Iris pigment epithelial cell (primary cell): ENCODE measurements at places on chromosomes 4 and X.
A peak's percentile ranks its signal among the peaks of the same experiment; 100 is the strongest.

DNA sequence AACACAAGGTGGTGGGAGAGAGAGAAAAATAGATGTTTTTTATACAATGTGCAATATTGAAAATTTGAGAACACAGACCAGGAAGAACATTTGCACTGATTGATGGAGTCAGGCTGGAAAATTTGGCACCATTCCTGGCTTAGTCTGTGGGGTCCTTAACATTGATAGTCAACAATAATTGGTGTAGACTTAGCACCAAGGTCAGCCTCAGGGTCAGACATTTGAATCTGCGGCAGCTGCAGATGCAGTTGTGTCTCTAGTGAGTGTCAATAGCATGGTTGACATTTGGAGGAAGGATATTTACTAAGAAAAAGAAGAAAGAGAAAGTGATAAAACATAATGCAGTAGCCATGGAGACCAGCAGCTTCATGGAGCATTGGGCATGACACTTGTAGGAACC lies 31.5 kb upstream of the GLRA3 start:
- no peak for DNase-seq

- no peak for DNase-seq
Observed at GRCh38 chr4:113285501-113285900, 236.0 kb downstream of the ANK2 start.

DNA sequence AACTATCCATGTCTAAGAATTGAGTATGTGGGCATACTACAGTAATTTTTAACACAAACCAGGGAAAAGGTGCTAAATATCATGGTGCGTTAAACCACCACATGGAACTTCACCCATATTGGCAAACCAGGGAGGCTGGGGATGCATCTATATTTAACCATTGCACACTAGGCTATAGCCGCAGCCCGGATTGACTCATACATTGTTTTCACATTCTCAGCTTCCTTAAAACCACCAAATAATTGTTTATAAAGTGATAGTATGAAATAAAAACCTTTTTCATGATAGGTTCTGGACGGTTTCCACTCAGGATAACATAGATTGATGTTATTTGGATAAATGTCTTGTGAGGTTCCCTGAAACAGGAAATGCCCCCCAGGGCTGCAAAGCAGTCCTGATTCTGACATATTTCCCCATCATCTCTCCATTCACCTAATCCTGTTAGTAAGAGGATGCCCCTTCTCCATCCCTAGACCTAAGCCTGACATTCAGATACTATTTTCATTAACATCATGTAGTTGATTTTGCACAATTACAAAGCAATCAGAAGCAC lies 7.9 kb downstream of the COL25A1 start:
- DNase-seq = peak; percentile 77

DNA sequence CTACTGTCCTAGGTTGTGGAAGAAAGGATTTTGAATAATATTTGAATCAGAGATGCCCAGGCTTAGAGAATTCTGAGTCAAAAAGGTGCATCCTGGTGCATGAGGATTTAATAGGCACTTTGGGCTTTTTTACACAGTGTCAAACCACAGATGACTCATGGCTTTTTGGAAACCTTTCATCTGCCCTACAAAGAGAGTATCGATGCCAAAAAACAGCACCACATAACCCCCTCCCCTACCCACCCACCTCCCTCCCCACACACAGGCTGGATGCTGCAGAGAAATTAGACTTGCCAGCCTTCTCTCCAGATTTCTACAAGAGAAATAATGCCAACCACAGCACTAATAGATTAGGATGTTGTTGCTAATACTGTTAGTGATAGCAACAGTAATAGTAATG lies 779.3 kb downstream of the NLGN4X start:
- no peak for DNase-seq

DNA sequence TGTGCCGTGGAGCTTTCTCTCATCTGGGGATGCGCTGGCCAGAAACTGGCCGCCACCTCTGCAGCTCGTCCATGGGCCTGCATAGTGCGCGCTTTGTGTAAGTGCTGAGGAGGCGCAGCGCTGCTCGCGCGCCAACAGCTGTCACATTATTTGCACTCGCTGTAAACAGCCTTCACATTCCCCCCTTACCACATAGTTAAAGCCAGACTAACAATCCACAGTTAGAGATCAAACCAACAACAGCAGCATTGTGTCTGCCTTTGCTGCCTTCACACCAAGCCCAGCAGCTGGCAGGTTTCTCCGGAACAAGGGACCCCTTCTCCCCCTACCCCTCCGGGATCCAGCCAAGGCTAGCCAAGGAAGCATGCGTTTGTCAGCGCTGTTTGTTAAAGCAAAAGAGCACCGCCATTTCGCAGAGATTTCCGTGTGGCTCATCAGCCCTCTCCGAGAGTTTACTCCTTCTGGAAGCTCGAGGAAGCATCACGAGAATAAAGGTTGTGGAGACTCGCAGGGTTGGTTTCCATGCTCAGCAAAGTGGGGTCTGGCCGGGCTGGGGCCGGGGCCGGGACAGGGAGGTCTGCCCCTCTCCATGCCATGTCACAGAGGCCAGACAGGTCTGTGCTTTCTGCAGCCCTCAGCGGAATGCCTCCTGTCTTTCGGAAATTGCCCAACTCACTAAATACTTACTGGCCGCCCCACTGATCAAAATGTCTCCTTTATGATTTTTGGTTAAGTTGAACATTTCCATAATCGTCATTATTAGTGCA lies 11.0 kb downstream of the BCOR start:
- DNase-seq = no peak

DNA sequence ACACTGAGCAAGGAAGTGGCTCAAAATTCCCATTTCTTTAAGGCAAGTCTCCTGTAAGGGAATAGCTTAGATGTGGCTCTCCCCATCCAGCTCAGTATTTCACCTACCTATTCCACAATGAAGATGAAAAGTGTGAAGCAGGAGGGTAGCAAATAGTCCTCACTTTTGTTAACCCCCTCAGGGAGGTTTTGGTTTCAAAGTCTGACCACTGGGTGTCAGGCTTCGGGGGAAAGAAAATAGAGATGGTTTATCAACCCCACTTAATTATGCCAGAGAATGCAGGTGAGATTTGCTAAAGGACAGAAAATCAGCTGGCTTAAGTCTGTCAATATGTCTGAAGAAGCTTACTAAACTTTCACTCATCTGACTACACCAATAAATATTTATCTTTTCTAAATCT lies 69.5 kb downstream of the DHX15 start:
- DNase-seq = no peak

DNA sequence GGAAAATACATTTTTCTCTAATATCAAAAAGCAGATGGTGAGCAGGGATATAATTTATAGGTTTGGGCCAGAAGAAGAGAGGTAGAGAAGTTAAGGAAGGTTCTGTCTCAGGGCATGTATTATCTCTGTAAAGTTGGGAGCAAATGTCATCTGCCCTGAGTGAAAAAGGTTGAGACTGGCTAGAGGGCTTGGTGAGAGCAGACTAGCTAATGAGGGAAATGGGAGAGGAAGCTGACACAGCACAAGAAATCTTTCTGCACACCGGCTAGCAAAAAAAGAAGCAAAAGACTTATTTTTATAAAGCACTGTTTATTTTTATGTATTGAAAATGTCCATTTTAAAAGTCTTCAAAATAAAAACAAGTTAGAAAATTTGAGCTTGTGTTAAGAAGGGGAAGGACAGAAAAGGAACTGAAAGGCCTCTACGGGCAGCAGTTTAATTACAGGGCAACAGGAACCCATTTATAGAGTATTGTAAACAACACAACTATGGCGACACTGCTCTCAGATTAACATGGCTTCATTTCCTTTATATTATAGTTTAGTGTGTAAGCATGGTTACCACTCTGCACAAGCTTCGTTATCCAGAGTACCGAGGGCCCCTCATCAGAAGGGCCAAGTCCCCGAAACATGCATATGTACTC lies 17.4 kb downstream of the CD40LG start:
- DNase-seq = no peak

- DNase-seq = no peak
Observed at GRCh38 chrX:23385242-23385641, 50.6 kb downstream of the PTCHD1 start.

GRCh38 chr4:54155936-54156335 lies 56.0 kb downstream of the GSX2 start:
- no peak for DNase-seq
